ENCODE measurements at places on chromosomes 2 and 18. TPM values are rescaled to one million over a fixed set of nuclear protein-coding genes. Genes with fewer than 3 reads are reported as not detected.

GRCh38 chr2:51717312-51717711 lies 685.4 kb upstream of the NRXN1 start:
- DNase-seq = no peak
- no peaks in the 10 kb centered on the region for H3K36me3 ChIP-seq
- no peaks in the 10 kb centered on the region for H3K4me1 ChIP-seq
- no peaks in the 10 kb centered on the region for H3K27me3 ChIP-seq
- no peak overlapping the region for H3K27ac ChIP-seq

DNA sequence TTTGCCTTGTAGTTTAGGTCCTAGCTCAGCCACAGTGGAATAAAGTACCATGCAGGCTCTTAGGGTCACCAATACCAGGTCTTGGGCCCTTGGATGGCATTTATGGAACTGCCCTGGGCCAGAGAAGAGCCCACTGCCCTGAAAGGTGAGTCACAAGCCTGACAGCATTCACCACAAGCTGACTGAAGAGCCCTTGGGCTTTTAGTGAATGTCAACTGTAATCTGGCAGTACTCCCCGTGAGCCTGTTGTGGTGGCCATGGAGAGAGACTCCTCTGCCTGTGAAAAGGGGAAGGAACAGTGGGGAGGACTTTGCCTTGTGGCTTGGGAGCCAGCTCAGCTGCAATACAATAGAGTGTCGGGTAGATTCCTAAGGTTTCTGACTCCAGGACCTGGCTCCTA lies 1389.7 kb downstream of the DSC3 start:
- H3K36me3 ChIP-seq = no peaks in the 10 kb centered on the region
- H3K27ac ChIP-seq = no peak overlapping the region
- H3K4me1 ChIP-seq = no peaks in the 10 kb centered on the region
- H3K4me3 ChIP-seq = no peak overlapping the region

DNA sequence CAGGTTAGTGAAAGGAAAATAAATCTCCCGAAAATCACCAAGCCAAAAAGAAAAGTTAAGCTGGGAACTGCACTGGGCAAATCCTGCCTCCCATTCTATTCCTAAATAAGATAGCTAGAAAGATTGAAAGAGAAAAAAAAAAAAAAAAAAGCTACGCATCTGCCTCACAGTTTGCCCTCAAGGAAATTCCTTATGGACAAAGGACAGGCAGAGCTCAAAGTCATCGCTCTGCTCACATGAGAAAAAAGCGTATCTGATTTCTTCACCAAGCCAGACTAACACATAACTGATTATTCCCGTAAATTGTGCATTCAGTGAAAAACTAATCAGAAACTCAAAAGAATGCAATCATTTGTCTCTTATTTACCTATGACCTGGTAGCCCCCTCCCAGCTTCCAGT lies 50.0 kb downstream of the PUM2 start:
- DNase-seq = no peak
- H3K27ac ChIP-seq = no peak overlapping the region
- H3K36me3 ChIP-seq = peaks cover 25% of the 10 kb centered on the region
- H3K4me3 ChIP-seq = no peak overlapping the region
- peaks cover 20% of the 10 kb centered on the region for H3K4me1 ChIP-seq
- no peaks in the 10 kb centered on the region for H3K27me3 ChIP-seq

DNA sequence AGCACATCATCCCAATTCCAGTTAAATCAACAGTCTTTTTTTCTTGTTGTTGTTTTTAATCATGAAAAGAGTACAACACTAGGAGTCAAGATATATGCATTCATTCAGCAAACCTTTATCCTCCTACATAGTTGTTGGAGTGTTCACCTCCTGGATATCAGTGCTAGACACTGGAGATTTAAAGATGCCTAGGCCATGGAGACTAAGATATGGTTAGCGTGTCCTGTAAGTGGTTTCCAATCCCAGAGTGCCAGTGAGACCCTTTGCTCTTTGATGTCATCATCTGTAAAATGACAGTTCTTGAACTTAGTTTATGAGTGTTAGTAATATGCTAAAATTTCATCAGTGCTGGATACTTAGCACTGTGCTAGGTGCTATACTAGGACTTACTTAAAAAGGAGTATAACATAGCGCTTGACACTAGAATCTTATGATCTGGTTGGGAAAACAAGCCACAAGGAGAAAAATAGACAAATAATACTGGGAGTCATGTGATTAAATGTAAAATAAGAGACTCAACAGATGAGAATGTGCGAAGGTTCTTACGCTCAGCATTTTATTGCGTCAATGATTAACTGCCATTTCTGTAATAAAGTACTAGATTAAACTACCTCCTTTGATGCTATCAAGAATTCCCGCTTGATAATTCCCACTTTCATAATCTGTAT lies 31.5 kb downstream of the BABAM2 start:
- no peak overlapping the region for H3K27ac ChIP-seq
- peaks cover 28% of the 10 kb centered on the region for H3K4me1 ChIP-seq
- no peak for DNase-seq
- no peaks in the 10 kb centered on the region for H3K27me3 ChIP-seq
- peaks cover 22% of the 10 kb centered on the region for H3K36me3 ChIP-seq
- no peak overlapping the region for H3K4me3 ChIP-seq

- no peaks in the 10 kb centered on the region for H3K36me3 ChIP-seq
- no peaks in the 10 kb centered on the region for H3K4me1 ChIP-seq
- H3K27ac ChIP-seq = no peak overlapping the region
Measured at GRCh38 chr2:104752504-104752903, 101.4 kb upstream of the POU3F3 start.

GRCh38 chr18:13661779-13662256 lies 64.5 kb downstream of the FAM210A start:
- H3K36me3 ChIP-seq = peaks cover 14% of the 10 kb centered on the region
- no peak for DNase-seq
- H3K27ac ChIP-seq = no peak overlapping the region
- H3K4me3 ChIP-seq = no peak overlapping the region

DNA sequence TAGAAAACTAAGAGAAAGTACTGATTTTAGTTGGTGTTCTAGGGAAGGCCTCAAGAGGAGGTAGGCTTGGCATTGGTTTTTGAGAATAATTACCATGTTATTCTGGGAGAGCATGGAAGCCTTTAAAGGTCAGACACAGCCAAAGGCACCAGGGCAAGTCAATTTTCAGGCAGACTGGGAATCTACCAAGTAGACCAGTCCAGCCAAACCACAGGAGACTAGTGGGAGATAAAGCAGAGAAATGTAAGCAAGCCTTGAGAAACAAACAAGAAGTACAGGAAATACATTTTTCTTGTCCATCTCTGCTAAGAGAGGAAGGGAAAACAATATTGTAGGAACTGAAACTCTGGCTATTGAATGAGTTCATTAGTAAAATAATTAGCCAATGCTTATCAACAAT lies 5.5 kb upstream of the CCDC68 start:
- no peak overlapping the region for H3K4me3 ChIP-seq
- H3K27ac ChIP-seq = no peak overlapping the region
- H3K4me1 ChIP-seq = no peaks in the 10 kb centered on the region
- H3K27me3 ChIP-seq = peaks cover 26% of the 10 kb centered on the region
- no peaks in the 10 kb centered on the region for H3K36me3 ChIP-seq

DNA sequence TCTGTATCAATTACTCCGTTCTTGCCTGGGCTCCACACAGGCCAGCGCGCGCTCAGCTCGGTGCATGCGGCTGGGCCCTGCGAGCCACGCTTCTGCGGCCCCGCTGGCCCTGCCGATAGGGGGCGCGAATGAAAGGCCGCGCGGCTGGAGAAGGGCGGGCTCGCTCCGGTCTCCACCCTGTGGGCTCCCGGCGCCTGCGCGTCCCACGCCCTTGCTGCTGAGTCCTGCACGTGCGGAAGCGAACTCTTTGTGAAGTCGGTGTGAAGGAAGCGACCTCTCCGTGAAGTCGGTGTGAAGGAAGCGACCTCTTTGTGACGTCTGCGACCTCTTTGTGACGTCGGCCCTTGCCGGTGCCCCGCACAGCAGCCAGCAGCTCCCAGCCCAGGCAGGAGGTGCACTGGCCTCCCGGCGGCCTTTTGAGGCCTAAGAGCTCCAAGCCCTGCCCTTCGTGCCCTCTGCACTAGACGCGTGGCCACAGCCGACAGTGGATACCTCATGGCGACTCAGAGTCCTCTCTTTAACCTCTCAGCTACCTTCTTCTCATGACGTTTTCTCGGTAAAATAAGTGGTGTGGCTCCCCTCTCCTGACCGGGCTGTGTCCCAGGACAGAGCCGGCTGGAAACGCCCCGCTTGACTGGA lies 391.9 kb upstream of the RAB6C start:
- H3K36me3 ChIP-seq = no peaks in the 10 kb centered on the region
- DNase-seq = peak; percentile 7
- H3K27ac ChIP-seq = no peak overlapping the region
- peaks cover 32% of the 10 kb centered on the region for H3K27me3 ChIP-seq
- no peaks in the 10 kb centered on the region for H3K4me1 ChIP-seq

Gene ANKRD53
- 0.38 TPM for total RNA-seq

Gene ANO7
- total RNA-seq = 3.4 TPM

Gene CXCR1
- not detected for total RNA-seq

Gene GLI2
- total RNA-seq = not detected

Gene IGFBP2
- 39.1 TPM for total RNA-seq

Data from activated naive CD8-positive, alpha-beta T cell treated with anti-CD3 and anti-CD28 coated beads for 36 hours (primary cell).